ENCODE measurements at places on chromosomes 3 and 15.
A peak's percentile ranks its signal among the peaks of the same experiment; 100 is the strongest.

DNA sequence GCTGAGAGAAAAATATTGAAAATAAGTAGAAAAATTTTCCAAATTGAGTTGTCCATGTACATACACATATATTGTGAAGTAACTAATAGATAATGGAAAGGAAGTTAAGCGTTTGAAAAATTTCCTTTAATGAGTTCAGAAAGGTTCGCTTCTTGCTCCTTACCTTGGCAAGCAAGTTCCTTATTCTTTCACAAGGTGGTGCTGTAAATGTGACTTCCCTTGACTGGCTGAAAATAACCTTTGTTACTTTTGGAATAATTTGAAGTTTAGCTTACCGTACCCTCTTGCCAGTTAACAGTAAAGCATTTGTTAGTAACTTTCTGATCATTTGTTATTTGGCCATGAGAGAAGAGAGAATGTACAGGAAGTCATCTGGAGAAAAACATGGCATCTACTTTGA, 41.6 kb downstream of the PYDC2 start:
- DNase-seq = no peak

DNA sequence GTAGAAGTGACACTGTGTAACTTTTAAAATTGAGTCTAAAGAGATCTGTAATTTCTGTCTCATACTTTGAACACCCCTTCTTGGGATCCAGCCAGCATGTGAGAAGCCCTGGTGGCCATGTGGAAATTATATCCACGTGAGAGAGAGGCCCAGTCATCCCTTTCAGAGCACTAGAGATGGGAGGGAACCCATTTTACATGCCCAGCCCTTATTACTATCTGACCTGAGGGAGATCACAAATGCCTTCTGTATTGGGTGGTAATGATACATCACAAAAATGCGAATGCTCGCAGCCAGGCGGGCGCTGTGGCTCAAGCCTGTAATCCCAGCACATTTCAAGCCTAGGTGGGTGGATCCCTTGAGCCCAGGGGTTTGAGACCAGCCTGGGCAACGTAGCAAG, 27.3 kb upstream of the TRAK1 start:
- DNase-seq = peak; percentile 76

DNA sequence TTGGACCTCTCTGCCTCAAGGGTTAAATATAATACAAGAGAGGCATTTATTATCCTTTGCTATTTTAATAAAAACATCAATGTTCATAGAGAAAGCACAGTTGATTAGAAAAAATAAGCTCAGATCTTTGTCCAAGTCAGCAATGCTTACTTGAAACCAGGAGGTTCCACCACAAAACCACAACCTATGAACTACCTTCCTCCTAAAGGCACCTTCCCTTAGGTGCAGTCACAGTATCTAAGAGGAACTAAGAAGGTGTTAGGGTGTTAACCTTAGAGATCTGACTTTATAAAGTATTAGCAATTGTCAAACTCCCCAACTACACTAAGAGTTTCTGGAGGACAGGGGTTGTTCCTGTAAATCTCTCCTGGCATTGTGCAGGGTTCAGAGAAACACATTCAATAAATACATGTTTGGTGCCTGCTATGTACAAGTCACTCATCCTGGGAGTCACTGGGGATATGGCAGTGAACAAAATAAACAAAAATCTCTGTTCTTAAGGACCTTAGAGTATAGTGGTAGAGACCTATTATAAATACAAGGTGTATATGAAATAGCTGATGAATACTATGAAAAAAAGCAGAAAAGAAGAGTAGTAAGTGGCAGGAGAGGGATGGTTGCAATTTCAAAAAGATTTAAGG, 208.6 kb downstream of the NFKBIZ start:
- no peak for DNase-seq

- DNase-seq = no peak
These were observed 52.4 kb downstream of the RBM6 start for GRCh38 chr3:49992326-49992725.

GRCh38 chr3:8152821-8153418, 348.7 kb upstream of the LMCD1 start:
- DNase-seq = no peak

DNA sequence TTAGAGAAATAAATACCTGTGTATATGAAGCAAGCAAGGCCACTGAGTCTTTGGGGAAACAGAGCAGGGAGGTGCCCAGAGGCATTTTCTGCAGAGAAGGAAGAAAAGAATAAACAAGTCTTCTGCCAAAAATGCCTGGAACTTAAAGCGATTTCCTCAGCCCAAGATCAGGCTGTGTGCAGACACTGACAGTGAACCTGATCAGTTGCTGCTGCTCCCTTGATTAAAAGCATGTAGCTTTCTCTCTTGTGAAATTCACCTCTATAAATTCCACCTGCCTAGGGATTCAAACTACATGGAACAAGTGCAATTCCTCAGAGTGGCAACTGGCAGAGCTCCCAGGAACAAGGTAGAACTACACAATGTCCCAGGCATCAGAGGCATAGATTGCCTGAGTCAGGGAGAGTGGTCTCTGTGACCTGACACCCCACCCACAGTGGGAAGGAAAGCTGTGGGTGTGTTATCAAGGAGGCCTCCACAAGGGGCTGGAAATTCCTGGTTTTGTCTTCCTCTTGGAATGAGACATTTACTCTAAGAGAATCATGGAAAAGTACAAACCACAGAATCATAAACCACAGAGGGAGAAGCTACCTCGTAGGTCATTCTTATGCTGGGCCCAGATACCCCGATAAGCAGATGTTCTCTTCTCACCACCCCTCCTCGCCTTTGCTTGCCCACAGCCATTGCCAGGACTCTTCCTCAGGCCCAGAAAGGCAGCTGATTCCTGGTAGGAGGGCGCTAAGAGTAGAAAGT, 1.8 kb upstream of the ZBTB38 start:
- DNase-seq = peak; percentile 68

- peak; percentile 96 for DNase-seq
These were observed 66.1 kb downstream of the SLC30A4 start for GRCh38 chr15:45456212-45457106.

DNA sequence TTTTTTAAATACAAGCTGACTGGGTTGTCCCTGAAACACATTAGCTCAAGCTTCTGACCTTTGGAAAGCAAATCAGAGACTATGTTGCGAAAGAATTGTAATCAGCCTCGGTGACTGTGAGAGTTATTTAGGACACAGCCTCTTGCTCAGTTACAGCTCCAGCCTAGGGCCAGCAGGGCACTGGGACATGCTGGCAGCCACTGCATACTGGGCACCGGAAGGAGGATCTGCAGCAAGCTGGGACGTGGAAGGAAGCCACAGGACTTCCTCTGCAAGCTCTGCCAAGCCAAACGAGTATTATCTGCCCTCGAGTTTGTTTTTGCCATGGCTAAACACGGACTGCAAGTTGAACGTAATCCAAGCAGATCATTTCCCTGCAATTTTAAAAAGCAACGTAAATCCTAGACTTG, 24.4 kb upstream of the COPG1 start:
- DNase-seq = no peak

DNA sequence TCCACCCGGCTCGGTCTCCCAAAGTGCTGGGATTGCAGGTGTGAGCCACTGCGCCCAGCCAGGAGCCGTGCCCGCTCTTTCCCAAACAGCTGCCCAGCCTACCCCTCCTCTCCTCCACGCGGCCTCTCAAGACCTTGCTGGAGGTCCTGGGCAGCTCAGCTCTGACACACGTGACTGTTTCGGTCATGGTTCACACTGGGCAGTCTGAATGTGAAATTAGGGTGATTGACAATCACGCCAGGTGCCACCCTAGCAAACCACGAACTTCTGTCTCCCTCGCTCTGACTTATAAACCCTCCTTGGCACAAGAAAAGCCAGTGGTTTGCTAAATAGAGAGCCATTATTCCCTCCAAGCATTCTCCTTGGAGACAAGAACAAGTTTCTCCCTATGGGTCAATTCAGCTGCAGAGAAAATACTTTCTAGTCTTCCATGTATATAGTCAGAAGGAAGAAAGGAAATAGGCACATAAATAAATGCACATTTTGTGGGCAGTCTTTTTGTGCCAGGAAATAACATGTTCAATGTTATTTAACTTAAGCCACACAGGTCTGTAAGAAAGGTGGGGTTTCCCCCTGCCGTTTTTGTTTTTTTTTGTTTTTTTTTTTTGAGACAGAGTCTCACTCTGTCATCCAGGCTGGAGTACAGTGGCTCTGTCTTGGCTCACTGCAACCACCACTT, 121.9 kb upstream of the MEF2A start:
- DNase-seq = no peak

- no peak for DNase-seq
These were observed 153.9 kb downstream of the P3H2 start for GRCh38 chr3:189966843-189967242.

DNA sequence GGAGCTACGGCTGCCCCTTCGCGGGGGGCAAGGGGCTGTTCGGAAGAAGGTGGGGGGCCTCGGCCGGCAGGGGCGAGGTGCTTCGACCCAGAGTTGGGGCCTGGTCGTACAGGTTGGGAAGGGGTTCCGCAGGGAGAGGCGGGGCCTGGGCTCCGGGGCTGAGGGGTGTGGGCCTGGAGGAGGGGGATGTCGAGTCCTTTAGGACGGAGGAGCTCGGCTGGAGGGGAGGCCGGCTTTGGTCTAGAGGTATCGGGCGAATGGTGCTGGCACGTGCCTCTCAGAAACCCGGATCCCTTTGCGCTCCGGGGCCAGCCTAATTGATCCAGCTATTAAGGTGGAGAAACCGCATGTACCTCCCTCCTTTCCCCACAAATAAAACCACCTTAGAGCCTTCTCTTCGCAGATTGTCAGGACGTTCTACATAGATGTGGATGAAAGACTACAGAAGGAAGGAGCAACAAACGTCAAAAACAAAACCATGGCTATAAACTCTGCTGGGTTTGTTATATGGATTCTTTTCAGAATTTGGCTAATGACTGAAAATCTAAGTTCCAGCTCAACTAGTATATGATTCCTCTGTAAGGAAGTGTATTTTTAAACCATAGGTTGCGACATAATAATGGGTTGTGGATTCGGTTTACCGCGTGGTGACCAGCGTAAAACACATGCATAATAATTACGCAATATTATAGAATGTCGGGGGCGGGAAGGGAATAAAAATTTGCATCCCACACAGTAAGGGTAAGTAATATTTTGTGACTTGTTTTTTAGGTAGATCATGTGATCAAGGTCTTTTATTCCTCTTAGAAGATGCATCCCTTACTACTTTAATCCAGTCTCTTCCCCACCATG, 644 bp upstream of the NGLY1 start:
- no peak for DNase-seq

DNA sequence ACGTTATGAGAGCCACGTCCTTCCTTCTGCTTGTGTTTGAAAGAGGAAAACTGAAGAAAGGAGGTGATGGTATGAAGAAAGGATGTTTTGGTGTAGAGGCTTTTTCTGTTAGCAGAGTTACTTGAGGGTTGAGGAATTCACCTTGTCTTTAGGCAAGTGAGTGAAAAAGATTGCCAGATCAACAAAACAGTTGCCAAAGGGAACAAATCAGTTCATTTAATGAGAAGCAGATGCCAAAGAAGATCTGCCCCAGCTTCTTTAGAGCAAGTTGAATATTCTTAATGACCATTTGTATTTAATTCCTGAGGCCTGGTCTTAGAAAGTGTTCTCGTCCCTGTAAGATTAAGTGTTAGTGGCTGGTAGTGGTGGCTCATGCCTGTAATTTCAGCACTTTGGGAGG, 2.6 kb downstream of the CHCHD6 start:
- peak; percentile 27 for DNase-seq

DNA sequence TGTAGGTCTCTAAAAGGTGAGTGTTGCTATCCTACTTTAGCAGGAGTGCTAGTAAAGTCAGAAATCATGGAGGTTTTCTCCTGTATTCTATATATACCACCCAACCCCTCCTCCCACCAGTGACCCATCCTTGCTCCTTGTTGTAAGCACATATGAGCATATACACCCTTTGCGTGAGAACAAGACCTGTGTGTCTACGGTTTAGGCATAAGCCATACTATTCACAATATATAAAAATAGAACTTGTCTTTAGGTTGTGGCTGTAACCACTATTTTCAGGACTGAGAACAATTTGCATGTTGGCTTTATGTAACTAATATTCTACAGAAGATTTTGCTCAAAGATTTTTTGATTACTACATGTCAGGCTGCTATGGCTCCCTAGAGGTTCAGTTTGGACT, 59.1 kb upstream of the TOP2B start:
- no peak for DNase-seq

DNA sequence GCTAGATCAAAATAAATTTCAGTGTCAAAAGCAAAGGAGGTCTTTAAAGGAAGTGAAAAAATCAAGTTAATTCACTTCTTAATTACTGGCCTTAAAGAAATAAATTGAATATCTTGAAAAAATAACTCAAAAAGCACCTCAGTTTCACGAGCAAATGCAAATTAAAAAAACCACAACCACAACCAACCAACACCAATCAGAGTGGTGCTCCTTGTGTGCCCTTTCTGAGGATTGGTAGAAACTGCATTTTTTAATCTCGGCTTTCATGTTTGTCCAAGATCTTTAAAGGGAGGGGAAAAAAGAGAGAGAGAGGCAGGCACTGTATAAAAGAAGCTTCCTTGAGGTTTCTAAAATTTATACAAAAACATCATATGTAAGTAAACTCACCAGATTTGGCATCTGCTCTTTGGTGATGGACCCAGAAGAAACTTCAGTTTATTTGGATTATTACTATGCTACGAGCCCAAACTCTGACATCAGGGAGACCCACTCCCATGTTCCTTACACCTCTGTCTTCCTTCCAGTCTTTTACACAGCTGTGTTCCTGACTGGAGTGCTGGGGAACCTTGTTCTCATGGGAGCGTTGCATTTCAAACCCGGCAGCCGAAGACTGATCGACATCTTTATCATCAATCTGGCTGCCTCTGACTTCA, at the start of gene GPR15:
Gene GPR15 (plus strand): TSS at position 357 of the 653 bp plus-strand sequence. CDS start 56 bp downstream, at position 413.
- no peak for DNase-seq

GRCh38 chr3:174862101-174862500, 3.0 kb downstream of the NAALADL2 start:
- DNase-seq = peak; percentile 4

Data from fibroblast of the conjunctiva (primary cell).